Neural crest cell (in vitro differentiated cells): ENCODE measurements at places on chromosomes 4 and X. TPM values are rescaled to one million over a fixed set of nuclear protein-coding genes. Genes with fewer than 3 reads are reported as not detected.

DNA sequence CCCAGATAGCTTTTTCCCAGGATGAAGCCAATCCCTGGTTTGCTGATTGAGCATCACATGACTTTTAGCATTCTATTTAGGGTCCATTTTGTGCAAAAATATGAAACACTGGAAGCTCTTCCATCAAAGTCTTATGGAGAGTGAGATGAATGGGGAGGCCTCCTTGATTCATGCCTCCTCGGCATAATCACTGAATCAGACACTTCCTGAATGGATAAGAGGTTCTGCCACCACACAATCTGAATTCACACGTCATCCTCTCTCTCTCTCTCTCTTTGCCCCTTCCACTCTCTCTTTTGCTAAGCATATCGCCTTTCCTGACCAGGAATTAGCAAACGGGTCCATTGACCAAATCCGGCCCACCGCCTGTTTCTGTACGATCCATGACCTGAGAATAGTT lies 68.7 kb downstream of the CRMP1 start:
- H3K36me3 ChIP-seq = peaks cover 60% of the 10 kb centered on the region
- no peak overlapping the region for H3K27ac ChIP-seq
- DNase-seq = no peak
- H3K4me1 ChIP-seq = no peaks in the 10 kb centered on the region
- H3K4me3 ChIP-seq = peak overlapping the region; percentile 7
- no peaks in the 10 kb centered on the region for H3K27me3 ChIP-seq

DNA sequence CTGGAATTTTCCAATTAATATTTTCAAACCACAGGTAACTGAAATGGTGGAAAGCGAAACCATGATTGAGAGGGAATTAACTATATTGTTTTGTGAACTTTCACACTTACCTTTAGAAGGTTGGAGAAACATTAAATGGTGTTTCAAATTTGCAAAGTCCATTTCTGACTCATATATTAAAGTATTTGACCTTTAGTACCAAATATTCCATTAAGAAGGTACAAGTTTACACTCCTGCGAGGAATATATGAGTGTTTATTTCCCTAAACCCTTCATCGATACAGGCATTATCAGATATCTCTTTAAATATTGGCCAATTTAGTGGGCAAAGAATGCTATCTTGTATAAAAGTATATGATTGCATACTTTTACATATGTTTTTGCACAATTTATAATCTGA lies 44.1 kb upstream of the NPNT start:
- DNase-seq = no peak
- H3K36me3 ChIP-seq = peaks cover 28% of the 10 kb centered on the region
- H3K27me3 ChIP-seq = no peaks in the 10 kb centered on the region
- H3K4me1 ChIP-seq = no peaks in the 10 kb centered on the region
- no peak overlapping the region for H3K27ac ChIP-seq

- H3K4me3 ChIP-seq = no peak overlapping the region
- H3K27ac ChIP-seq = no peak overlapping the region
- peaks cover 3% of the 10 kb centered on the region for H3K36me3 ChIP-seq
- DNase-seq = no peak
These were observed 46.7 kb downstream of the REELD1 start for GRCh38 chr4:146261041-146261440.

DNA sequence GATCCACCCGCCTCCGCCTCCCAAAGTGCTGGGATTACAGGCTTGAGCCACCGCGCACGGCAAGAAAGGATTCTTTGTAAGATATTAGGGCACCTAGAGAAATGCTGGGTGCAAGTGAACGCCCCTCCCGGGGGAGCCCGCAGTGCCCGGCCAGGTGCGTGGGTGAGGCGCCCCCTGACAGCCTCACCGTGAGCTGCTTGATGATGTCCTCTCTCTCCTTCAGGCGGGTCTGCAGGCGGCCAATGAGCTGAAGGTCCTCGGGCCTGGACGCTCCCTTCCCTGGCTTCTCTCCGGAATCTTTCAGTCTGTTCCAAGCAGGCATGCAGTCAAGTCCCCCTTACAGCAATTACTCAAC lies 21.9 kb downstream of the MED28 start:
- H3K36me3 ChIP-seq = peaks cover 10% of the 10 kb centered on the region
- DNase-seq = no peak
- H3K4me1 ChIP-seq = no peaks in the 10 kb centered on the region
- H3K4me3 ChIP-seq = no peak overlapping the region
- H3K27me3 ChIP-seq = no peaks in the 10 kb centered on the region

- no peak for DNase-seq
- no peak overlapping the region for H3K4me3 ChIP-seq
- peaks cover 13% of the 10 kb centered on the region for H3K27me3 ChIP-seq
- H3K27ac ChIP-seq = no peak overlapping the region
- no peaks in the 10 kb centered on the region for H3K4me1 ChIP-seq
These were observed 31.8 kb downstream of the PPP2R2C start for GRCh38 chr4:6440506-6441201.

DNA sequence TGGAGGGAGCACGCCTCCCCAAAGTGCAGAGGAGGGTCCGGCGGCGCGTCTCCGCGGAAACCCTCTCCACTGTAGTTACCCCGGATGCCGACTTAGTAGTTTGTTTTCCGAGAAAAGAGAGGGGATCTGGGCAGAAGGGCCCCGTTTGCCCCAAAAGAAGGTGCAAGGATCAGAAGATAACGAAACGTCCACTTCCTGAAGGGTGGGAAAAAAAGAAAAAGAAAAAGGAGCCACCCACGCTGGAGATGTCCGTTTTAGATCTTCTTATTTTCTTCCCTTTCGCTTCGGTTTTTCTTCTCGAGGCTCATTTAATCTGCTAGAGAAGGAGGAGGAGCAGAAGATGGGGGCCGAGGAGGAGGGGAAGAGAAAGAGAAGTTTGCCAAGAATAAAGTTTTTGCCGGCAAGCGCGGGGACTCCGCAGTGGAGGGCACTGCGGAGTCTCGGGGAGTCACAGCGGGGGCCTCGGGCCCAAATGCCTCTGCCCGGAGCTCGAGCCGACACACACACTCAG lies 517 bp downstream of the LEF1 start:
- H3K4me3 ChIP-seq = peak overlapping the region; percentile 95
- H3K27me3 ChIP-seq = peaks cover 69% of the 10 kb centered on the region
- H3K36me3 ChIP-seq = no peaks in the 10 kb centered on the region

- H3K27me3 ChIP-seq = no peaks in the 10 kb centered on the region
- no peak overlapping the region for H3K4me3 ChIP-seq
- no peak overlapping the region for H3K27ac ChIP-seq
- peaks cover 2% of the 10 kb centered on the region for H3K36me3 ChIP-seq
- DNase-seq = no peak
These were observed 24.2 kb downstream of the SLC25A5 start for GRCh38 chrX:119492463-119492862.

- no peaks in the 10 kb centered on the region for H3K36me3 ChIP-seq
- DNase-seq = no peak
- H3K27ac ChIP-seq = no peak overlapping the region
- no peak overlapping the region for H3K4me3 ChIP-seq
These were observed 378.3 kb downstream of the GBA3 start for GRCh38 chr4:23070848-23071570.

DNA sequence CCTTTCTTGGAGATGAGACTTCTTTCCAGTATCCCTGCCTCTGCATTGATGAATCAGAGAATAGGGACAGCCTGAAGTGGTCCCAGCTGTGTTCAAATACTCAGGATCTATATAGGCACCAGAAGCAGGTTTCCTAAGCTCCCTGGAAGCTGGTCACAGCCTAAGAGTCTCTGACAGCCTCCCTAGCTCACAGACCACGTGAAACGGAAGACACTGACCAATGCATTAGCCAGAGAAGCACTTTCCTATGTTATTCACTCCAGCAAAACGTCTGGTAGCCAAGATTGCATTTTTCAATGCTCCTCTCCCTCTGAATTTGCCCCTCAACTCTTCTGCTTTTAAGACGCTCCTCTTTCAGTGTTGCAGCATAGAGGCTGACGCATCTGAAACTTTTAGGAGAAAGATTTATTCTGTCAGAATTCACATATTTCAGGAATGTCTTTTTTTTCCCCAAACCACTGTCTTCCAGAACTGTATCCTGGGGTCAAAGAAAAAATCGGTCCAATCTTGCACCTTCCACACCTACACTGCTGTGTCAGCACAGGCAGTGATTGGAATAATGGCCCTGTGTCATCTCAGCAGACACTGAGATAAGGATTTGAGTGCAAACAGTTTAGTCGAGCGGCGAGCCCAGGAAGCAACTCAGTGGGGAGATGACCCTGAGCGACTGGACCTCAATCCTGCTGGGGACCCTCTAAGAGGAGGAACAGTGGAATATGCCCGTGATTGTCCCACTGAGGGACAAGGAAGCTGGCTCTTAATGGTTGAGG lies 109.4 kb downstream of the SMIM20 start:
- no peak overlapping the region for H3K4me3 ChIP-seq
- DNase-seq = no peak
- no peaks in the 10 kb centered on the region for H3K36me3 ChIP-seq
- no peak overlapping the region for H3K27ac ChIP-seq
- peaks cover 12% of the 10 kb centered on the region for H3K4me1 ChIP-seq

GRCh38 chrX:13932416-13932815 lies 97.3 kb downstream of the GEMIN8 start:
- peak overlapping the region; percentile 34 for H3K4me3 ChIP-seq
- H3K27ac ChIP-seq = no peak overlapping the region
- H3K4me1 ChIP-seq = peaks cover 46% of the 10 kb centered on the region

- no peaks in the 10 kb centered on the region for H3K27me3 ChIP-seq
- no peak overlapping the region for H3K27ac ChIP-seq
These were observed 91.6 kb downstream of the DDIT4L start for GRCh38 chr4:100098681-100099080.

DNA sequence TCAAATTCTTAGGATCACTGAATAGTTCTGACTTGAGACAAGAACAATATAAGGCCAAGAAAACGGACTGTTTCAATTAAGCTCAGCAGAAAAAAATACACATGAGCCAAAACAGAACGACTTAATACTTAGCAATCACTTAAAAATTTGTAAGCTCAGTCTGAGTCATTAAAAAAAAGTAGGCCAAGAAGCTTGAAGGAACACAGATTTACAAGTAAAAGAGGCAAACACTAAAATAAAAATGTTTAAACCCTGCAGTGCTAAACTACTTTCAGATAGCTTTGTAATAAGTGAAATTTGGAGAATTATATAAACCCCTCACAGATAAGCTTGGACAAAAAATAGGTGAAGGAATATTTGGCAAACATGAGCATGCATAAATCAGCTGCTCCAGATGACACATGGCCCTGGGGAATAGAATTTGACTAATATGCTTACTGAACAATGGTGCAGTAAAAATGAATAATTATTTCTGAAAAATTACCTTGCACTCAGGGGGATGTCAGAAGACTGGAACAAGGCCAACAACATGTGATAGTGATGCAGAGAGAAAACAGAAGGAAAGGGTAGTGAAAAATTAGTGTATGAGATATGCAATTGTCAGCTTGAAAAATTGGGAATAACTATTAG lies 49.6 kb downstream of the LNX1 start:
- no peaks in the 10 kb centered on the region for H3K27me3 ChIP-seq
- peaks cover 9% of the 10 kb centered on the region for H3K4me1 ChIP-seq
- DNase-seq = no peak
- H3K4me3 ChIP-seq = no peak overlapping the region

DNA sequence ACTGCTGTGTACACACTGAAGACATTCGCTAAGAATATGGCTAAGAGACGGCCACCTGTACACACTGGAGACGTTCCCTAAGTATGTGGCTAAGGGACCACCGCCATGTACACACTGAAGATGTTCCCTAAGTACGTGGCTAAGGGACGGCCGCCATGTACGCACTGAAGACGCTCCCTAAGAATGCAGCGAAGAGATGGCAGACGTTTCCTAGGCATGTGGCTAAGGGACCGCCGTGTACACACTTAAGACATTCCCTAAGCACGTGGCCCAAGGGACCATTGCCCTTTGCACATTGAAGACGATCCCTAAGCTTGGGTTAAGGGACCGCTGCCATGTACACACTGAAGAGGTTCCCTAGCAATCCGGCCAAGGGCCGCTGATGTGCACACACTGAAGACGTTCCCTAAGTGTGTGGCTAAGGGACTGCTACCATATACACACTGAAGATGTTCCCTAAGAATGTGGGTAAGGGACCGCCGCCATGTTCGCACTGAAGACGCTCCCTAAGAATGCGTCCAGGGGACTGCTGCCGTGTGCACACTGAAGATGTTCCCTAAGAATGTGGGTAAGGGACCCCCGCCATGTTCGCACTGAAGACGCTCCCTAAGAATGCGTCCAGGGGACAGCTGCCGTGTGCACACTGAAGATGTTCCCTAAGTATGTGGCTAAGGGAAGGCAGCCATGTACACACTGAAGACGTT lies 36.7 kb downstream of the DHRSX start:
- no peak for DNase-seq
- peaks cover 14% of the 10 kb centered on the region for H3K36me3 ChIP-seq
- no peak overlapping the region for H3K4me3 ChIP-seq
- H3K4me1 ChIP-seq = peaks cover 29% of the 10 kb centered on the region
- H3K27me3 ChIP-seq = no peaks in the 10 kb centered on the region

- no peaks in the 10 kb centered on the region for H3K36me3 ChIP-seq
- H3K27ac ChIP-seq = no peak overlapping the region
- no peak for DNase-seq
These were observed 255.1 kb upstream of the GK2 start for GRCh38 chr4:79663141-79663540.

GRCh38 chrX:143648705-143649104 lies 12.8 kb upstream of the SLITRK4 start:
- no peak overlapping the region for H3K4me3 ChIP-seq
- peak; percentile 1 for DNase-seq
- H3K27ac ChIP-seq = no peak overlapping the region
- no peaks in the 10 kb centered on the region for H3K27me3 ChIP-seq
- no peaks in the 10 kb centered on the region for H3K4me1 ChIP-seq

GRCh38 chrX:39427906-39428305 lies 626.6 kb downstream of the MID1IP1 start:
- peaks cover 12% of the 10 kb centered on the region for H3K4me1 ChIP-seq
- peak overlapping the region; percentile 22 for H3K27ac ChIP-seq
- H3K4me3 ChIP-seq = no peak overlapping the region
- no peak for DNase-seq
- no peaks in the 10 kb centered on the region for H3K27me3 ChIP-seq
- no peaks in the 10 kb centered on the region for H3K36me3 ChIP-seq

GRCh38 chrX:40380655-40381488 lies 199.9 kb upstream of the ATP6AP2 start:
- peak overlapping the region; percentile 6 for H3K27ac ChIP-seq
- no peaks in the 10 kb centered on the region for H3K36me3 ChIP-seq
- H3K4me3 ChIP-seq = no peak overlapping the region

GRCh38 chr4:115332078-115332477 lies 218.7 kb upstream of the NDST4 start:
- no peaks in the 10 kb centered on the region for H3K36me3 ChIP-seq
- no peak overlapping the region for H3K4me3 ChIP-seq
- H3K4me1 ChIP-seq = no peaks in the 10 kb centered on the region
- no peak overlapping the region for H3K27ac ChIP-seq
- no peaks in the 10 kb centered on the region for H3K27me3 ChIP-seq

The GUCY1B1 gene
- 6.1 and 6.7 TPM in 2 replicates for total RNA-seq

The GABRB1 gene
- total RNA-seq = not detected in 2 replicates

The FSTL5 gene
- total RNA-seq = 6.3 and 7.4 TPM in 2 replicates

The TXK gene
- not detected in 2 replicates for total RNA-seq

The DCUN1D4 gene
- 69.0 and 70.9 TPM in 2 replicates for total RNA-seq

The USP17L29 gene
- not detected in 2 replicates for total RNA-seq

The GSPT2 gene
- 21.6 and 22.2 TPM in 2 replicates for total RNA-seq

The VCX3A gene
- 0.58 and 0.68 TPM in 2 replicates for total RNA-seq
